ENCODE measurements at places on chromosomes 7 and 10. TPM values are rescaled to one million over a fixed set of nuclear protein-coding genes. Genes with fewer than 3 reads are reported as not detected.

DNA sequence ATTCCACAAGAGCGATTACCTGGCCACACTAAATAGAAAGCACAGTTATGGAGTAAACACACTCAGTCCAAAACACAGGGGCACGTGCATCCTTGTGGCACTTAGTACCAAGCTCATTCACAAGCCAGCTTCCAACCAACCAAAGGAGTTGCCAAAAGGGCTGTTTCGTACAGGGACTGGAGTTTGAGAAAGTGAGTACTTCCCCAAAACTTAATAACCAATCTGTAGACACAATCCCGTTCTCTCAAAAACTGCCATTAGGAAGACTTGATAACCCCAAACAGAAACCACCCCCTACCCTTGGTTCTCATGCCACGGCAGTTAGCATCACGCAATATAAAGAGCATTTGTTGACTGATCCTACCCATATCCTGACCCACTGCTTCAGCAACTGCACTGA lies 166.2 kb upstream of the ASAH2 start:
- H3K27ac ChIP-seq = peak overlapping the region; percentile 91
- H3K4me1 ChIP-seq = peaks cover 56% of the 10 kb centered on the region
- H3K4me3 ChIP-seq = peak overlapping the region; percentile 73
- no peaks in the 10 kb centered on the region for H3K27me3 ChIP-seq
- H3K36me3 ChIP-seq = no peaks in the 10 kb centered on the region

- H3K27ac ChIP-seq = no peak overlapping the region
- no peaks in the 10 kb centered on the region for H3K27me3 ChIP-seq
- H3K4me3 ChIP-seq = no peak overlapping the region
- H3K4me1 ChIP-seq = no peaks in the 10 kb centered on the region
These were observed 76.8 kb upstream of the IKZF1 start for GRCh38 chr7:50227726-50228125.

GRCh38 chr7:26376175-26376917 lies 84.7 kb downstream of the SNX10 start:
- H3K36me3 ChIP-seq = no peaks in the 10 kb centered on the region
- peaks cover 52% of the 10 kb centered on the region for H3K27me3 ChIP-seq
- DNase-seq = peak; percentile 63
- peak overlapping the region; percentile 84 for H3K27ac ChIP-seq
- H3K4me1 ChIP-seq = peaks cover 13% of the 10 kb centered on the region

The SPDYE16 gene
- 0.18 TPM for total RNA-seq

The GPR141 gene
- total RNA-seq = 3.5 TPM

The NPC1L1 gene
- 0.21 TPM for total RNA-seq

The CAMK2B gene
- 0.30 TPM for total RNA-seq

Measured in lower lobe of right lung (tissue), 2 donors.